ENCODE measurements at places on chromosomes 4 and X.

GRCh38 chr4:124322234-124323065 lies 390.1 kb downstream of the ANKRD50 start:
- peak; percentile 6 for DNase-seq

GRCh38 chrX:71103110-71103983 lies 3.2 kb downstream of the CXorf65 start:
- DNase-seq: peak; percentile 58

DNA sequence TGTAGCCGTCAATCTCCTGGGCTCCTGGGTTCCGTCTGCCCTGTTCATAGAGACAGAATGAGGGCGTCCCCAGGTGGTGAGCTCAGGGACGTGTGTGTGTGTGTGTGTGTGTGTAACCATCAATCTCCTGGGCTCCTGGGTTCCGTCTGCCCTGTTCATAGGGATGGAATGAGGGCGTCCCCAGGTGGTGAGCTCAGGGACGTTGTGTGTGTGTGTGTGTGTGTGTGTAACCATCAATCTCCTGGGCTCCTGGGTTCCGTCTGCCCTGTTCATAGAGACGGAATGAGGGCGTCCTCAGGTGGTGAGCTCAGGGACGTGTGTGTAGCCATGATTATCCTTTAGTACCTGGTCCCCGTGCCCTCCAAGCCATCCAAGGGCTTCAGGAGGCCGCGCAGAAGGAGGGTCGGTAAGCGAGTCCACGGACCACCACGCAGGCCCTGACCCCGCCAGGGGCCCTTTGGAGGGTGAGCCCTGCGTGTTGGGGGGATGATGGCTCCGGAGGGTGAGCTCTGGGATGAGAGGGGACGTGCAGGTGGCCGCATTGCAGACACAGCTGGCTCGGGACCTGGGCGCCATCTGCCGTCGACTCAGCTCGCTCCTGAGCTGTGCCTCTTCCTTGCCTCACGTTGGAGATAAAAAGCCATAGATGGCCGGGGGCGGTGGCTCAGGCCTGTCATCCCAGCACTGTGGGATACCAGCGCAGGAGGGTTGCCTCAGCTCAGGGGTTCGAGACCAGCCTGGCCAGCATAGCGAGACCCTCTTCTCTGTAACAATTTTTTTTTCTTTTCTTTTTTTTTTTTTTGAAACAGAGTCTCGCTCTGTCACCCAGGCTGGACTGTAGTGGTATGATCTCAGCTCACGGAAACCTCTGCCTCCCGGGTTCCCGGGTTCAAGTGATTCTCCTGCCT lies 5.4 kb upstream of the GTPBP6 start:
- DNase-seq: peak; percentile 38

GRCh38 chrX:20499763-20500162 lies 233.1 kb upstream of the RPS6KA3 start:
- no peak for DNase-seq

GRCh38 chr4:174216799-174217272 lies 66.6 kb downstream of the FBXO8 start:
- DNase-seq: no peak

DNA sequence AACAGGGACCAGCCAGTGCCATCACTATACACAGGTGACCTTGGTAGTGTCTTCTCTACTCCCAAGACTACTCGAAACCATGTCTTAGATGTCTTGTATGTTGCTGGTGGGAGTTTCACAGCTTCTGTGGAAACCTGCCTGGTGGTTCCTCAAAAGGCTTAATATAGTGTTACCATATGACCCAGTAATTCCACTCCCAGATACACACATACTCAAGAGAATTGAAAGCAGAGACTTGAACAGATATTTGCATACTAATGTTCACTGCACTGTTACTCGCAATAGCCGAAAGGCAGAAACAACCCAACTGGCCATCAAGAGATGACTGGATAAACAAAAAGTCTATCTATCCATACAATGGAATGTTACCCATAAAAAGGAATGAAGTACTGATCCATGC lies 3.1 kb downstream of the TFDP3 start:
- no peak for DNase-seq

DNA sequence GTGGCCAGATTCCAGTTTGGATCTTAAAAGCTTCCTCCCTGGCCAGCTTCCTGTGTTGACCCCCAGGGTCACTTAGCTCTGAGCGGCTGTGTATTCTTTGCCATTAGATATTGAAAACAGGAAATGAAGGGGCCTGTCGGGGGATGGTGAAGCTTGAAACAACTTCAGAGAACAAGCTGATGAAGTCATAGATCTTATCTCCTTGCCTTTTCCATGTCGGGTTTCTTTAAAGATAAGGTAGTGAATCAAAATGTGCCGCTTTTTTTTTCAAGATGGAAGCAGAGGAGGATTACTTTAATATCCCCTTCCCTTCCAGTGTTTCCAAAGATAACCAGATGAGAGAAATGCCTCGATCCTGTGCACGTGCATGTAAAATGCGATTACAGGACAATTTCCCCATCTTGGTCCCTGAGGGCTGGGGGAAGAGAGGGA lies 508.5 kb downstream of the MID1IP1 start:
- DNase-seq: peak; percentile 72

DNA sequence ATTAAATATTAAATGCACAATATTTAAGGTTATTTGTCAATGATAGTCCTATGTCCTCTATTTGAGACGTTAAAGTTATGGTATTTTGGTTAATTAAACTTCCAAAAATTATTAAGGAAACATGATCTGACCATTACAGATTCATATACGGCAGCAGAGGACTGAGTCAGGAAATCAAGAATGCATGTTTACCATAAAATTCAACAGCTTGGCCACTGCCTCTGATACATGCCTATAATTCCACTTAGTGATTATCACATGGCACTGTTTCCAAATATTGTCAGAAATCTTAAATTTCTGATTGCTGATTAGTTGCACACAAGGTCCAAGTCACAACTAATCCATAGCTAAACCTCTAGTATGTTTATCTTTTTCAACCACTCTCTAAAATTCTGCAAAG lies 232.2 kb upstream of the UGT8 start:
- no peak for DNase-seq

DNA sequence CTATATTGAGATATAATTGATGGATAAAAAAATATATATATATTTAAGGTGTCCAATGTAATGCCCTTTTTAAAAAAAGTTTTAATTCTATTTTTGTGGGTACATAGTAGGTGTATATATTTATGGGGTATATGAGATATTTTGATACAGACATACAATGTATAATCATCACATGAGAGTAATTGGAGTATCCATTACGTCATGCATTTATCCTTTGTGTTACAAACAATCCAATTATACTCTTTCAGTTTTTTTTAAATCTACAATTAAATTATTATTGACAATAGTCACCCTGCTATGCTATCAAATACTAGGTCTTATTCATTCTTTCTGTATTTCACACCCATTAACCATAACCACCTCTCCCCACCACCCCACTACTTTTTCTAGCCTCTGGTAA lies 66.3 kb upstream of the DIPK2B start:
- DNase-seq: no peak

- DNase-seq: no peak
These were observed 315.6 kb downstream of the ARHGAP24 start for GRCh38 chr4:85790582-85790981.

- no peak for DNase-seq
These were observed 331.2 kb downstream of the PAPSS1 start for GRCh38 chr4:107388736-107389274.

DNA sequence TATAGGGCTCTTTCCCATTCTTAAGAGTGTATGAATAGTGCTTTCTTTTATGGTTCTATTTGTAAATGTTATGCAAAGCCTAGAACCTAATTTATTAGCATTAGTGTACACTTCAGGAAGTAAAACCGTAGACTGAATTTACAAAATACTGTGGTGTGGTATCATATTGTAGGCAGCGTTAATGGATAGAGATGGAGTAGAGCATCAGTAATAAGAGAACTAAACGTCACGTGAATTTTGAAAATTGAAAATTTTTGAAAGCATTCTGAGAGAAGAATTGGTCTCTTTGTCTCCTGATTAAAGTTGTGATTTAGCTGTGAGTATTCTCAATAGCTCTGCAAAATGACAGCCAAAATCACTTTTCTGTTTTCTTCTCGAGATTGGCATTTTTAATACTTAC lies 2.9 kb downstream of the STIM2 start:
- no peak for DNase-seq

DNA sequence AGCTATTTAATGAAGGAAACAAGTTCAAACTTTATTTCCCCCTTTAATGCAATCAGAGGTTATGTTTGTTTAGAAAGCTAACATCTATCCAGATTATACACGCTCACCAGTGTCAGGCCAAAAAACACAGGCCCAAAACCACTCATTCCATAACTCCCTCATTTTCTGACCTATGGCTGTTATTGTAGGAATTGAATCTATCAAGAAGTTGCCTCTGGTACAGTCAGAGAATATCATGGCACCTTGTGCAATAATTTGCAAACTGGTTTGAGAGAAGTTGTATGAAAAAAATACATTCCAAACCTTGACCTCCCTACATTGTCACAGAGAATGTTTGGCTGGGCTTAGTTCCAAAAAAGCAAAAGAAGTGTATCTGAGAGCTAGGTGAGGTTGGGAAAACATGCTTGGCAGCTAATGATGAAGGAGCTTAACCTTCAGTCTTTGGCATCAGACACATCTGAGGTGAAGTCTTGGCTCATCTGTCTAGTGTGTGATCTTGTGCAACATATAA lies 591.0 kb downstream of the ANKRD50 start:
- DNase-seq: no peak
